IPS-NIHi11 (cell line): ENCODE measurements at places on chromosomes 11 and 22.
A peak's percentile ranks its signal among the peaks of the same experiment; 100 is the strongest.

DNA sequence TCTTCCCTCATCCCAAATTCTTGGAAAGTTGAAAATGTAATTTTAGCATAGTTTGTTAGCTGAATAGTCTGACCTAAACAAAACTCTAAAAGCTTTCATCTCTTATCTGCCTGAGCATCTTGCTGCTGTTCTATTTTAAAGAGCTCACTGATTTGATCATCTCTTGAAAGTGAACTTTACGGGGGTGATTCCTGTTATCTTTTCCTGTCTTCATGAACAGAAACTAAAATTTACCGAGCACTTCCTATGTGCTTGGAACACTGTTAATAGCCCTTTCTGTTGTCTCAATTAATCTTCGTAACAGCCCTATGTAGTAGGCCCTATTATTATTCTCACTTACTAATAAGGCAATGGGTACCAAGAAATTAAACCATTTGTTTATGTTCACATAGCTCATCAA lies 12.3 kb downstream of the AMOTL1 start:
- DNase-seq = no peak

GRCh38 chr11:15216678-15217077 lies 102.0 kb downstream of the INSC start:
- peak; percentile 60 for DNase-seq

DNA sequence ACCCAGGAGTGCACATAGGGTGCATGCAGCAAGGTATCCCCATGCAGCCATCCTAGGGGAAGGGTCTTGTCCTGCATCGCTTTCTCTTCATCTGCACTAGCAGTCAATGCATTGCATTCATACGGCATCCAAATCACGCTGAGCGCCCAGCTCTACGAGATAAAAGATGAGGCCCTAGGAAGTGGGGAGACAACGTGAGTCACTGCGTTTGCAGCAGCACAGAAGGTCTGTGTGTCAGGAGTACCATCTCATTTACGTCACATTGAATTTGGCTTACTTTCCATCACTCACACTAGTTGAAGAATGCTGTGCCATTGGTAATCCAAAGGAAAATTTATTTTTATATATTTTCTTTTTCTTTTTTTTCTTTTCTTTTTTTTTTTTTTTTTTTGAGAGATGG lies 2.5 kb upstream of the ST14 start:
- DNase-seq = no peak

DNA sequence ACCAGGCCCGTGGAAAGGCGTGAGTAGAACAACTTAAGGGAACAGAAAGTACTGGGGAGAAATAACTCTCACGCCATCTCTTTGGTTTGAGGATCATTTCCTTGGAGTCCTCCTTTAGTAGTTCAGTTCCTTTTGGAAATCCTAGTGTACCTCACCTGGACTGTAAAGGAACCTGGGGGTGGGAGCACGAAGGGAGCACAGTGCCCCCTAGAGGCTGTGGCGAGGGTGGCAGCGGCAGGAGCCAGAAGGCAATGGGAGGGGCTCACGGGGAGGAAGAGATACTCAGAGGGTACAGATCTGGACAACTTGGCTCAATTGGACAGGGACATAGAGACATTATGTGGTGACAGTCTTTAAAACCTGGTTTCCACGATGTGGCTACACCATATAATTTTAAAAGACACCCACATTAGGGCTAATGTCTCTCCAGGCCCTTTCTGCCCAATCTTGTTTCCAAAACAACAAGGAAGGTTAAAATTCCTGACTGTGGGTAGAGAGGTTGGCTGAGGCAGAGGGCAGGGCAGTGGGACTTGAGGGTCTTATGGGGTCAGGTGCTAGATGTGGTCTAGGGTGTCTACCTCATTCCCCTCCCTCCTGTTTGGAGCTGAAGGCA lies 87.0 kb downstream of the CSNK2A3 start:
- peak; percentile 89 for DNase-seq

DNA sequence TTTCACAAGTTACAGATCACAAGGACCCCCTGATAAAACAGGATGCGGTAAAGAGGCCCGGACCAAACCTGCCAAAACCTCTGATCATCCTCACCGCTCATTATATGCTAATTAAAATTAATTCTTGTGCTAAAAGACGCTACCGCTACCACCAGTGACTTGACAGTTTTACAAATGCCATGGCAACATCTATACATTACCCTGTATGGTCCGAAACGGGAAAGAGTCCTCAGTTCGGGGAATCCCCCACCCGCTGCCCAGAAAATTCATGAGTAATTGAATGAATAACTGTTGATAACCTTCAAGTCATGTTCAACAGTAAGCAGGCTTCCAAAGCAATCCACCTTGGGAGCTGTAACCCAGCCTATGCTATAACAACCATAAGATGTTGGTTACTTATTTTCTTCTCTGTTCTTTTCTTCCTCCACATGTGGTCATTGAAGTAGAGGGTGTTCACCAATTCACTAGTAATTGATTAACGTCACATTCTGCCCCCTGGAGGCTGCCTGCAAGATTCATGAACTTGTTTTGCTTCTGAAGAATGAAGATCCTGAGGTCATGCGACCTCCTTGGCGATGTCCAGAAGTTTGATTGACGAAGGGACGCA lies 20.6 kb downstream of the APOBEC3H start:
- peak; percentile 39 for DNase-seq

GRCh38 chr11:65555693-65556231 lies 2.4 kb downstream of the LTBP3 start:
- no peak for DNase-seq

DNA sequence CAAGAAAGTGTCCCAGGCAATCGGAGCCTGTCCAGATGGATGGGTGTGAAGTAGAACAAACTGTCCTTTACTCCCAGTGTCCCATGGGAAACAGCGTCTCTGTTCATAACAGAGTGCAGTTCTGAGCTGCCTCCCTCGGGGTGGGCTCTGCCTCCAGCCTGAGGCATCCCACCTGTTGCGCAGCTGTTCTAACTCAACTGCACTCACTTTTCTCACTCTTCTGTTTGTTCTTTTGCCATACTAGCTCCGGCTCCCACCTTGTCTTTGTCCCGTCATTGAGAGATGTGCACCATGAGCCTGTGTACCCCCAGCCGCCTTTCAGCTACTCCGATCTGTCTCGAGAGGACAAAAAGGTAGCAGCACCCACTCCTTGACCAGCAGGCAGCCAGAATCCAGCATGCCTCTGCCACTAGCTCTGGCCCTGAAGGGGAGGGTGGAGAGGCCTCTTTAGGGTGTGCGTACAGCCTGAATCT lies 20.7 kb upstream of the CDC42EP2 start:
- DNase-seq = no peak

- no peak for DNase-seq
These were observed 3.3 kb upstream of the FXYD2 start for GRCh38 chr11:117827521-117828511.

DNA sequence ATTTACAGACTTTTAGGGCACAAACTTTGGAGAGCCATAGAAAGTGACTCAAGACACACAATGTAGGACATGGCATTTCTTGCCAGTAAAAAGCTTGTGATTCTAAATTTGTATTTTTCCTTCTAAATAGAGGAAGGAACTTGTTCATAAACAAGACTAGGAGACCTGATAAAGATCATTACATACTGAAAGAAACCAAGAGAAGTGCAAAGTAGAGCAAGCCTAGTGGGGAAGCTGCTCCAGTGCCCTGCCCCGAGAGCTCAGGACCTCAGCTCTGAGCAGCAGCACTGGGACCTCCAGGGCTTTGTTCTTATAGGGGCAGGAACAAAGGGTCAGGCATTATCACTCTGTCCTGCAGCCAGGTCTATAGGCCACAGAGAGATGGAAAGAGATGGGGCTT lies 7.2 kb downstream of the IRAG1 start:
- DNase-seq = no peak

DNA sequence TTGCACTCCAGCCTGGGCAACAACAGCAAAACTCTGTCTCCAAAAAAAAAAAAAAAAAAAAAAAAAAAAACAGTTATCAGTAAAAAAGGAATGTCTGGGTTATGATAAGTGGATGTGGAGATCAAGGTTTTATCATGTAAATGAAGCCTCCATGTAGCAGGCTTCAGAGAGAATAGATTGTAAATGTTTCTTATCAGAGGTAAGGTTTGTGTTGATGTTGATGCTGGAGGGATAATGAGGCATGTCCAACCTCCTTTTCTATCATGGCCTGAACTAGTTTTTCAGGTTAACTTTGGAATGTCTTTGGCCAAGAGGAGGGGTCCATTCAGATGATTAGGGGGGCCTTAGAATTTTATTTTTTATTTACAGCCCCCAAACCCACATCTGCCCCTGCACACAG lies 35.4 kb upstream of the TREH start:
- DNase-seq = no peak

GRCh38 chr11:132822276-132822675 lies 710.0 kb downstream of the OPCML start:
- no peak for DNase-seq

- DNase-seq = peak; percentile 33
These were observed 455.3 kb downstream of the SOX6 start for GRCh38 chr11:15901054-15901453.

DNA sequence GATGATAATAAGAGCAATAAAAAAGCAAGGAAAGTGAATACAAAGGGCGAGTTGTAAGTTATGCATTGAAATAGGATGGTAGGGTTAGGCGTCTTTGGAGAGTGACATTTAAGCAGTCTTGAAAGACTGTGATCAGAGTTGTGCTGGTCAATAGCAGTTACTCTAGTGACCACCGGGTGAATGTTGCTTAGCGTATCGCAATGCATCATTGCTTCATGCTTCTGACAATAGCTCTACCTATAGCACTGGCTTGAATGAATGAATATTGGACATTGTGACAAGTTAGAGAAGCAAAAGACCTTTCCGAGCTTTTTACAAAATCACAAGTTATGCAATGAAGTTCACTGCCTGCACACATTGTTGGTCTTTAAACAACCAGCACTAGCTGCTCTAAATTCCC lies 7.7 kb upstream of the OR8B12 start:
- no peak for DNase-seq

DNA sequence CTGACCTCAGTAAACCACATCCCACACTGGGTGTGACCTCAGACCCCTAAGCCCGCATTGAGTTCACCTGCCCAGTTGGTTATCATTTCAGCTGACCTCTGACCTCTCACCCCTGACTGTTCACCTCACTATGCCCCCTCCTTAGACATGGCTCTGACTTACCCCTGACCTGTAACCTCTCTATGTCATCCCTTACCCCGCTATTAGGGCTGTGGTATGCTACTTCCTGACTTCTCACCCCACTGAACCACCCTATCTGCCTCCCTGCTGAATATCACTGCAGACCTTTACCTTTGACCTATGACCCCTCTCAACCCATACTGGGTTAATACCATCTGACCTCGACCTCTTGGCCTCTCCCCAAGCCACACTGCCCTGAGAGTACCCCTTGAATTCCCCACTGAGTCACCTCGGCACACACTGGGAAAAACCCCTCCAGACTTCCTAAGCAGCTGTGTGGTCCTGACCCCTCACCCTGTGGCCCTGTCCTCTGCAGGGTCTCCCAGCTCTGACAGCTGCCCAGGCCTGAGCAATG lies 8.3 kb downstream of the PLCB3 start:
- no peak for DNase-seq

GRCh38 chr11:105000167-105000566 lies 22.8 kb downstream of the CASP5 start:
- peak; percentile 14 for DNase-seq

- no peak for DNase-seq
These were observed 328.3 kb downstream of the LARGE1 start for GRCh38 chr22:33591946-33592345.

- DNase-seq = no peak
These were observed 344.7 kb downstream of the BUD13 start for GRCh38 chr11:116427903-116428637.

GRCh38 chr22:43435851-43436811 lies 24.3 kb downstream of the MPPED1 start:
- DNase-seq = no peak

GRCh38 chr11:43649501-43649900 lies 31.0 kb upstream of the HSD17B12 start:
- no peak for DNase-seq

- DNase-seq = no peak
These were observed 4.8 kb downstream of the CLCF1 start for GRCh38 chr11:67368621-67369020.

DNA sequence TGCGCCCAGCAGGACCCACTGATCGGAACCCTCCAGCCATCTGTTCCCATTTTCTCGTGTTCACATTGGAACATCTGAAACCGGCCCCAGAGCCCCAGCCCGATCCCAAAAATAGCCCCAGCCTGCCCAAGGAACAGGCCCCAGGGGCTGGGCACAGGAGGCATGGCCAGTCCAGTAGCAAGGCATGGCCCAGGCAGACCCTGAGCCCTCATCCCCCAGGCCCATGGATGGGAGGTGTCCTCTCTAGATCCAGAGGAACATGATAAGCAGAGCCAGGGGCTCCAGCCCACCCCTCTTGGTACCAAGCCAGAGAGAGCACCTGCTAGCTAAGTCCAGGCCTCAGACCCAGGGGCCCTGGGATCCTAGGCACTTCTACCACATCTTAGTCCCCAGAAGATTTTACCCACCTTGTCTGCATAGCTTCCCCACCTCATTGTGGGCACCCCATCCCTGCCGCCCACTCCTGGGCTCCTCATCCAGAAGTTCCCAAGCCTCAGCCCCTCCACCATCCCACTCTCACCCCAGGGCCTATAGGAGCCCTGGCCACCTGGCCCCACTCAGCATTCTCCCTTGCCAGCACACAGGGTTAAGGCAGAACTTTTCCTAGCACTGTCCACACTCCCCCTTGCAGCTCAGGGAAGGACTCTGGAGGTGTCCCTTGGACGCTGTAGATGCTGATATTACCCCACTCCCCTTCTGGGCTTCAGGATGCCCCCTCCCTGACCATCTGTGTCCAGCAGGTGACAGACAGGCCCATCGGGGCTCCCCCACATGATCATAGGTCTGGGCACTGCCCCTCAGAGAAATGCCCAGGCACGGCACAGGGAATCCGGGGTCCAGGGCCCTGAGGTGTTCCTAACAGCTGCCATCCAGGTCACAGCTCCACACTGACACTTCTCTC lies 9.5 kb downstream of the BCL9L start:
- DNase-seq = no peak

DNA sequence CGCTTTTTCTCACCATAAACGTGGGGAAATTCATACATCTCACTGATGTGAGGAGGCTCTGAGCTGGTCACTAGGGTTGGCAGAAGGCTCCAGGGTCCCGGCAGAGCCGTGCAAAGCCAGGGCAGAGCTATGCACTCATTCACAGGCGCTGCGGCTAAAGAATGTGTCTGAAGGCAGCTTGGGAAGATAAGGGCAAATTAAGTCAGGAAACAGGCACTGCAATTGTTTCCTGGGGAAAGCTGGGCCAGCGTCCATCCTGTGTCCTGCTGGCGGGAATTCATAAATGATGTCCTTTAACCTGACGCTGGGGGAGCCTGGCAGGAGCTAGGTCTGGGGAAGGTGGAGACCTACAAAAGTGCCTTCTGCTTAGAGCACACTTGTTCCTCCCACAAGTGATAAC lies 27.6 kb downstream of the PKNOX2 start:
- no peak for DNase-seq
